ENCODE measurements at places on chromosomes 16 and 17. TPM values are rescaled to one million over a fixed set of nuclear protein-coding genes. Genes with fewer than 3 reads are reported as not detected.

DNA sequence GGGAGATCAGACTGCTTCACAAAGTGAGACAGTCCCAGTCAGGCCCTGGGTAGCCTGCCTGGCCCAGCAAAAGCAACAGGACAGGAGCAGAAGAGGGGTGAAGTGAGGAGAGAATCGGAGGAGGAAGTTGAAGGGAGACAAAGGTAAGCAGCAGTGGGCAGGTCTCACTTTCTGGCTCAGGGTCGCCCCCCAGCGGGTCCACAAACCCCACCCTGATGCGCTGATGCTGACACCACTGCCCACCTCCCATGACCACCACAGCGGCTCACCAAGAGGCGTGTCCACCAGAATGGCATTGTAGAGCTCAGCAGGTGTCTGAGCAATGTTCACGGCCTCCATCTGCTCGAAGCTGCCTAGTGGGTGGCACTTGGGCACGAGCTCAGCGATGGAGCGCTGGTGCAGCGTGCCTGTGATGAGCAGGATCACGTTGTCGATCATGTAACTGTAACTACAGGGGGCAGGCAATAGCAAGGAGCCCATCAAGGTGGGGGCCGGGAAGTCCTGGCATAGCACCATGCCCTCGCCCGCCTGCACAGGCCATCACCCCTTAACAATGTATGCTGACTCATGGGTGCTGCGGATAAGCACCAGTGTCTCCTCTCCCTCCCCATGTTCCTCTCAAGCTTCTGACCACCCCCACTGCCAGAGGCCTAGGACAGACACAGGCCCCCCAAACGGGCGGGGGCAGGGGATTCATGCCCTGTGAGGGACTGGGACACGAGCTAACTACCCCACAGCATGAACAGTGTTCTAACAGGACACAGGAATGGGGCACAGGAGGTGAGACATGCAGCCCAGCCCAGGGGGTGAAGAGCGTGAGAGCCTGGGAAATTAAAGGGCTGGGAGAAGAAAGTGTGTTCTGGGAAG, 13.6 kb downstream of the HSD11B2 start:
- ATAC-seq = no peak

The HASPIN gene
- 0.15 TPM for total RNA-seq

The WFDC1 gene
- 43.8 TPM for total RNA-seq

The SEPTIN12 gene
- total RNA-seq = not detected

GRCh38 chr17:49787884-49788477, 500 bp upstream of the KAT7 start:
- ATAC-seq = no peak

DNA sequence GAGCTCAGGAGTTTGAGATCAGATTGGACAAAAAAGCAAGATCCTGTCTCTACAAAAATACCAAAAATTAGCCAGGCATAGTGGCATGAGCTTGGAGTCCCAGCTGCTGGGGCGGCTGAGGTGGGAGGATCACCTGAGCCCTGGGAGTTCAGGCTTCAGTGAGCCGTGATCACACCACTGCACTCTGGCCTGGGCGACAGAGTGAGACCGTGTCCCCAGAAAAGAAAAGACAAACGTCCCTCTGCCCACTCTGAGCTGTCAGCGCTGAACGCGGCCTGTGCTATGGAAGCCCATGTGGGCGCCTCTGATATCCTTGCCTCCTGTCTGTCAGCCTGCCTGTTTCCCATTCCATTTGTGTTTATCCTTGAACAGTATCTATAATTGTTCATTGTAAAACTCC, 50.7 kb downstream of the FOXK2 start:
- ATAC-seq = no peak

GRCh38 chr17:50161911-50162288, 3.9 kb upstream of the SGCA start:
- peak; percentile 6 for ATAC-seq

GRCh38 chr16:15529673-15530072, 95.3 kb downstream of the BMERB1 start:
- no peak for ATAC-seq

All from gastroesophageal sphincter (tissue), 4 donors.